ENCODE measurements at places on chromosomes 2 and 18.

GRCh38 chr2:68134554-68134953 lies 23.1 kb upstream of the PNO1 start:
- DNase-seq, result no peak

- no peak for DNase-seq
Measured at GRCh38 chr2:231306791-231307393, 88.6 kb upstream of the B3GNT7 start.

DNA sequence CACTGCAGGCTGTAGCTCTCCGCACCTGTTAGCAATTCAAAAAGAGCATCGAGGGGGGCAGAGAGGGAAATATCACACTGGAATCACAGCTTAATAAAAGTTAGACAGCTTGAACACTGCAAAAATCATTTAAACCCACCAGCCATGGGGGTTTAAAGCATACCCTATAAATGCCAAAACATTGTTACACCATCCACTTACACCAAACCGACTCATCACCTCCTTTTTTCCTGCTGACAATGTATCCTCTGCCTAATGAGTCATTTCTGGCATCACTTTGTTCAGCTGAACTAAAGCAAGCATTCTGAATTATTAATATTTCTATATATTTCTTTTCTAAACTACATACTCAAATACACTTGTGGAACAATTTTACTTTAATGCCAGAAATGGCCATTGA lies 21.6 kb downstream of the MC4R start:
- DNase-seq, result no peak

DNA sequence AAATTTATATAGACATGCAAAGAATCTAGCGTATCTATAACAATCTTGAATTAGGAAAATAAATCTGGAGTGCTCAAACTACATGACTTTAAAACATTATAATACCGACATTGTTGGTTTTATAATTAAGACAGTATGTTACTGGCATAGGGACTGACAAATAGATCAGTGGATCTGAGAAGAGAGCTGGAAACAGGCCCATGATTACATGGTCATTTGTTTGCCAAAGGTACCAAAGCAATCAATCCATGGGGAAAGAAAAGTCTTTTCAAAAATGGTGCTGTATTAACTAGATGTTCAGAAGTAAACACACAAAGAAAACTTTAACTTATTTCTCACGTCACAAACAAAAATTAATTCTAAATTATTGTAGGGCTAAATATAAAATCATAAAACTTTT lies 124.2 kb downstream of the BCL2L11 start:
- no peak for DNase-seq

DNA sequence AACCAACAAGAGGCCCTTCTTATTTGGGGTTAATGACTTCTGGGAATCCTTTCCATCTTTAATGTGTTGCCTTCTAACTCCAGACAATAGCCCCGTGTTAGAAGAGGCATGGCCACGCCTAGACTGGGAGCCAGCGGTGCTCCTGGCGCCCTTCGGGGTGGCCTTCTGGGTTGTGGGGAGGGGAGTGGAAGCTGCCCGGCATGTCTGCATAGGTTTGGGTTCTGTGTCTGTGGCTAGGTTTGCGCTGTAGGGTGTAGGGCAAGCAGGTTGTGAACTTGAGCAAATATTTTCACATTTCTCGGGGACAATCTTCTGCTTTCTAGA lies 40.4 kb downstream of the CELF4 start:
- DNase-seq, result no peak

Data from Panc1 (cell line).